Right cardiac atrium (tissue), 5 donors: ENCODE measurements at places on chromosomes 1 and 21.

DNA sequence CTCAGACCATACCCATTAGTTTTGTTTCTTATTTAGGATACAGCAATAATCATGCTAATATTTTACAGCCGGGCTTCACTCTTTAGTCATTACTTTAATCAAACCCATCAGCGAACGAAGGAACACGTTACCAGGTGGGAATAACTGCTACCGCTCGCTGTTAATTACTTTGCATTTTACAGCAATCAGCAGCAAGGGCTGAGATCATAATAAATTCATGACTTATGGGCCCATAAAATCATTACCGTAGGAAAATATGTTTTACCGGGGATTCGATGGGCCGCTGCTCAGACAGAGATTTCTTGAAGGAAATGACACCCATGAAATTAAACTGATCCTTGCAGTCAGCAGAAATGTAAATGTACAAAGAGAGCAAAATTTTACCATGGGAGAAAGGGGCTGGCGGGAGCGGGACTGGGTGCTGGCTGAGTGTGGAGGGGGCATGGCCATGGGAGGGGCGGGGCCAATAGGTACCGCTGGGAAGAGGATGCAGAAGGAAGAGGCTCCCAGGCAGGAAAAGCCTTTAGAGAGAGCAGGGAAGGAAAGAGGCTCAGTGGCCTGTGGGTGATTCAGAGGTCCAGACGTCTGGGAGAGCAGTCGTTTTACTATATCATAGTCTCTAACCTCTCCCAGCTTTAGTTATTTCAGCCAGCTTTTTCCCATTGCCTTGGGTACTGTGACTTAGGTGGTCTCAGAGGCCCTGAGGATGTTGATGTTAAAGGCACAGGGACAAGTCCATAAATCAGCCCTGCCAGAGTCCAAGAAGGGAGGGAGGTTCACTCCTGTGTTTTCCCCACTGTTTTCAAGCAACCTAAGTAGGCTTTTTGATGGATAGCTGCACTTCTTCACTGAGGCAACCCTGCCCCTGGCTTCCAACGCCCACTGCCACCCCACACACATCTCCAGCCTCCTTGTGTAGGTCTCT, 258.9 kb downstream of the SEC16B start:
- no peak for DNase-seq

DNA sequence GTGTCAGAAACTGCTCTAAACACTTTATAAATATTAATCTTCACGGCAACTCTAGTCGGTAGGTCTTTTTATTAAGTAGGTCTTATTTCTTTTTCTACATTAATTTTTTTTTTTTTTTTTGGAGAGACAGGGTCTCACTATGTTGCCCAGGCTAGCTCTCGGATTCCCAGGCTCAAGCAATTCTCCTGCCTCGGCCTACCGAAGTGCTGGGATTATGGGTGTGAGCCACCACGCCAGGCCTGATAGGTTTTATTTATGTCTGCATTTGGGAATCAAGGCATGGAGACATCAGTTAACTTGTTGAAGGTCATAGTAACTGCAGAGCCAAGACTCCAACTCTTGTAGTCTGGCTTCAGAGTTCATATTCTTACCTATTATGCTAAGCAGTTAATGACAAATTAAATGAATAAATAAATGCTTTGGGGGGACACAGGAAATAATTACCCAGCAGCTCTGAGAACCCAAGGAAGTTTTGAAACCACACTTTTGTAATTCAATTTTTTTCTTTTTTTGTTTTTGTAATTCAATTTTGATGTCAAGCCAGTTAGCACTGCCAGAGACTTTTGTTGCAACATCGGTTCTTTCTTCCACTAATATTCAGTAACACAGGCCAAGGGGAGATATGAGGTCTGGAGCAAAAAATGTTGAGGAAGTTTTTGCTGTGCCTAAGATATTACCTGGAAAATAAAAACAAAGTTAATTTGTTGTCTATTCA, 9.4 kb upstream of the UAP1 start:
- DNase-seq = no peak

DNA sequence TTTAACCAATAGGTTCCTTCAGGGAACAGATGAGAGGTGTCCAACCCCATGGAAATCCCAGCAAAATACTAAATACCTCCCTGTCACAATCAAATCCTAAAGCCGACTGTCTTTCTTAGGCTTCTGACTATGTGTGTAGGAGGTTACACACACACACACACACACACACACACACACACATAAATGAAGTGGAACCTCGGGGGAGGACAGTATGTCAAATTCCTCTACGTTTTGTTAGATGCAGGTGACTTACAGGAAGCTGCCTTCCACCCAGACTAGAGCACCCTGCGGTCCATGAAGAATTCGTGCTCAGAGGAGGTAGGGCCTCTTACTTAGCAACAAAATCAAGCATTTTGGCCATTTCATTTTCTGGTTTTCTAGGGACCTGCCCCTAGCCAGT, 16.4 kb downstream of the RSPH1 start:
- no peak for DNase-seq

GRCh38 chr1:28887419-28887834, 26.9 kb upstream of the EPB41 start:
- DNase-seq = peak; percentile 72

GRCh38 chr1:34529935-34530859, 224.7 kb upstream of the GJB5 start:
- no peak for DNase-seq

GRCh38 chr1:7218210-7218832, 433.1 kb downstream of the CAMTA1 start:
- no peak for DNase-seq

DNA sequence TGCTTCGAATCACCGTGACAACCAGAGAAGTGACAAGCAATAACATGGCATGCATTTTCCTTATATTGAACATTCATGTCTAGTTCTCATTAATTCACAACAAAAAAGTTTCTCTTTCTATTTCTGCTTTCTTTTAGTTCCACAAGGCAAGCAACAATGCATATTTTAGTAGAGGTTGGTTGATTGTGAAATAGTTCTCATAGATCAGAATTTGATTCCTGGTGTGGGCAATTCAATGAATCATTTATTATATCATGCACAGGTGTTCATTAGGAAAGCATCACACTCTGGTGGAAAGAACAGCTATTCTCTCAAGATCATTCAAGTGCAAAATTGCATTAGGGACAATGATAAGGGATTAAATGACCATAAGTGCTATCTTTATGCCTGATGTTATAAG, 980.9 kb downstream of the BRINP3 start:
- DNase-seq = no peak

DNA sequence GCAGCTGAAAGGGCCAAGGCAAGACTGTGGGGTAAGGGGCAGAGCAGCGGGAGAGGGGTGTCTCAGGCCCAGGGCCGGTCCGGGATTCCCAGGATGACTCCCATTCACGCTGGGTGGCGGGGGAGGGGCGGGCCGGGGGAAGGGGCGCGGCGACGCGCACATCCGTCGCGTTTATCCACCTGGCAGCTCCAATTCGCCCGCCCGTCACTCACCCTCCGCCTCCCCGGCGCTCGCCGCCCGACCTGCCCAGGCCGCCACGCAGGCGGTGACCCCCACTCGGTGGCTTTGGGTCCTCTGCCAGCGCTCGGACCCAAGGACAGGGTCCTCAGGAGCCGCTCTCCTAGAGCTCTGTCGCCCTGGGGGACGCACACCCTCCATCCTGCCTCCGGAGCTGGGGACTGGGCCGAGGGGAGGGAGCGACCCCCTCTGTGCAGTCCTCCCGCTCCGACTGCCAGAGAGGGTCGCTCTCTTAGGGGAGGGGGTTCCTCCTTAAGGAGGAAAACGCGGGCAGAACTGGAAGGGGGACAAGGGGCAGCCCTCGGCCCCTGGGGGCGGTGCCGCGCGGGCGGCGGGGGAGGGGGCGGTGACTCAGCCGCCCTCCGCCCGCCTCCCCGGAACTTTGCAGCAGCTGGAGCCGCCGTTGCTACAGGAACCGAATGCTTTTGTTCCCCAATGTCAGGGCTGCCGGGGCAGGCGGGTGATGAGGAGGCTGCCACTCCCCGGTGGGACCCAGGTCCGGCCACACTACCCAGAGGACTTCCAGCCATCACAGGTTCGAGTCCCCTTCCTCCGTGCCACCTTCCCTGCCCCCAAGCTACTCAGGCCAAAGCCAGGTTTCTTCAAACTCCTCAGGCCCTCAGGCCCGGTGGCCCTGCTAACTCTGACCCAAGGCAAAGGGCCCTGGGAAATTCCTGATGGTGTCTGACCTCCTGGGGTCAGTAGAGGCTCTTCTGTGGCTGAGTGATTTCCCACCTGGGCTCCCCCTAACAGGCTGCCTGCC, 3.4 kb downstream of the ADGRB2 start:
- peak; percentile 83 for DNase-seq

- no peak for DNase-seq
Measured at GRCh38 chr1:198575798-198576641, 35.5 kb upstream of the ATP6V1G3 start.

DNA sequence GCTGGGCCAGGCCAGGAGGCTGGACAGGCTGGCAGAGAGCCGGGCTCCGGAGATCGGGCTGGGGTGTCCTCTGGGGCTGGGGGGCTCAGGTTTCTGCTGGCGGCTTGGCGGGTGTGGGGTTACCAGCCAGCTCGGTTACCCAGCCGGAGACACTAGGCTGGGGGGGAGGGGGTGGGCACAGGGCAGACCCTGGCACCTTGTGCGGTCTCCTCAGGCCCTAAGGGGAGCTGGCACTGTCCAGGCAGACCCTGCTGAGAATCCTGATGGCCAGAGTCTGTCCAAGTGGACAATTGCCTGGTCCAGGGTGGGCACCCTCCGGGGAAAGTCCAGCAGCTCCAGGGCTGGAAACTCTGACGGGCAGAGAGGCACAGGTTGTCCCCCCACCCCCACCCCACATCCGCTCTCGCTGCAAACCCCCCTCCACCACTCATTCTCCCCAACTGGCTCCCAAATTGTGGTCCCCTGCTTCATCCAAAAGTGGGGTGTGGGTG, 6.7 kb downstream of the ZBTB7B start:
- peak; percentile 53 for DNase-seq

DNA sequence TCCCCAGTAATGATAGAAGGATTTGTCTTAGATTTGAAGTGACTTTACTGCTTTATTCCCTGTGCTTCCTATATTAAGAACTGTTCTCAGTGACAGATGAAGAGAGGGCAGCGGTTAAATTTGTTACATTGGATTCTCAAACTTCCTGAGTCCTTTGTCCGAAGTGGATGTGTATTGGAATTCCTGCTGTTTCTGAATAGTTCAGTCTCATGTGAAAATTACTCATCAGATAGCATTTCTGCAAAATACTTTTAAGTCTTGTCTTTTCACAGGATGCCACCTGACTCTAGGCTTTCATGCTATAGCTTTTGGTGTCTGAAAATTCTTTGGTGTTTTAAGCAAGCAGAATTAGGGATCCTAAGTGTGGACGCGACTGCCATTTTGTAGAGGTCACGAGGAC, 83.6 kb downstream of the PRDM2 start:
- DNase-seq = no peak

GRCh38 chr21:45801989-45802388, 158.5 kb downstream of the PCBP3 start:
- no peak for DNase-seq

DNA sequence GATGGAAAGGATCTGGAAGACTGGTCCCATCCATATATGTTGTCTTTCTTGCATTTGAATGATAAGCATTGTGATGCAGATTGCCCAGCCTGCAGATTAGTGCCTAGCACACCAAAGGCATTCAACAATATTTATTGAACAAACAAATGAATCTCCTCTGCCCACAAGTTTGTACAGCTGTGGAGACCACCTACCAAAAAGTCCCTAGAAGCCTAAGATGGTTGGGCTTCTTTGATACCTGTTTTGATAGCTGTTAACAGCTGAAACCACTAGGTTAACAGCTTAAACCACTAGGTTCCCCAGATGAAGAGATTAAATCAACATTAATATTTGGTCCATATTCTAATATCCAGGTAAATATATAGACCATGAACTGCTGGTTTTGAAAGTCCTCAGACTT, 9.8 kb downstream of the DUSP10 start:
- DNase-seq = no peak

DNA sequence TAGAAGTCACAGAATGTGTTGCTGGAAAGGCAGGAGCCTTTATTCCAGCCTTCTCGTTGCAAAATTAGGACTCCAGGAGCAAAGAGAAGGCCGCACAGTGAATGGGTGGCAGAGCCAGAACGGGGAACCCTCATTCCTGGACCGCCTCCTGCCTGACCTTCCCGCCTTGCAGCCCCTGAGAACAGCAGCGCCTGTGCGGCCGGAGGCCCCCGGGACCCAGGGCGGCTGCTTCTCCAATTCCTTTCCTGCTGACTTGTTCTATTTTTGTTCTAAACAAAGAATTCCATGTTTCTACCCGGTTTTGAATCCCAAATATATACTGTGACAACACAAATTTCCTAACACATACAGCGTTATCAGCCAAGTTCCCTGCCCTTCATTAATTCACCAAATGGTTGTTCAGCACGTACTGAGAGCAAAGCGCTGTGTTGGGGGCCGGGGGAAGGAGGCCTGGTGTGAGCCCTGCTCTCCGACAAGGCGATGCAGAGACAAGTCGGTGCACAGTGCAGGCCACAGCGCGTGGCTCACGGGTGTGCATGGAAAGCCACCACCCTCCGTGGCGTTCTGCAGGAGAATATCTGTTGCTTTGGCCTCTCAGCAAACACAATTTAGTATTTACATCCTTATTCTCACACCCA, 31.9 kb upstream of the COL6A2 start:
- DNase-seq = peak; percentile 65

DNA sequence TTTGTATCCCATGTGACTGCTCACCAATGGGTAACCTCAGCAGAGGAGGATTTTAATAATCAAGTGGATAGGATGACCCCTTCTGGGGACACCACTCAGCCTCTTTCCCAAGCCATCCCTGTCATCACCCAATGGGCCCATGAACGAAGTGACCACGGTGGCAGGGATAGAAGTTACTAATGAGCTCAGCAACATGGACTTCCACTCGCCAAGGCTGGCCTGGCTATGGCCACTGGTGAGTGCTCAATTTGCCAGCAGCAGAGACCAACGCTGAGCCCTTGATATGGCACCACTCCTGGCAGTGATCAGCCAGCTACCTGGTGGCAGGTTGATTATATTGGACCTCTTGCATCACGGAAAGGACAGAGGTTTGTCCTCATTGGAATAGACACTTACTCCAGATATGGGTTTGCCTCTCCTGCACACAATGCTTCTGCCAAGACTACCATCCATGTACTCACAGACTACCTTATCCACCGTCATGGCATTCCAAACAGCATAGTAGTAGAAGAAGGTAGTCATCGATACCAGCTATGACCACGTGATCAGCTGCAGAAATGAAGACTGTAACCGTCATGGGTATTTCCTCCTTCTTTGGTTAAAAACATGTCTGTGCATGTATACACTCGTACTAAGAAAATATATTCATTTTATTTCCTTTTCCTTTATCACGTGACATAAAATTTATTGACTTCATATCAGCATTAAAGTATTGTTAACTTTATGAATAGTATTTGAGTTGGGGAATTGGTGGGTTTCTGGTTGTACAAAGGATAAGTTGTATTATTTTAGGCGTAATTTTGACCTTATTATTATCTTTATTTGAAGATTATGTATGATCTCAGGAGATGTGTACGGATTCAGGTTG, 562.6 kb downstream of the PTPRU start:
- no peak for DNase-seq

GRCh38 chr1:67769633-67770256, 63.5 kb downstream of the GNG12 start:
- DNase-seq = no peak

- DNase-seq = no peak
Measured at GRCh38 chr1:67687198-67687545, 2.2 kb downstream of the GADD45A start.
